ENCODE measurements at places on chromosomes 6 and 20.

DNA sequence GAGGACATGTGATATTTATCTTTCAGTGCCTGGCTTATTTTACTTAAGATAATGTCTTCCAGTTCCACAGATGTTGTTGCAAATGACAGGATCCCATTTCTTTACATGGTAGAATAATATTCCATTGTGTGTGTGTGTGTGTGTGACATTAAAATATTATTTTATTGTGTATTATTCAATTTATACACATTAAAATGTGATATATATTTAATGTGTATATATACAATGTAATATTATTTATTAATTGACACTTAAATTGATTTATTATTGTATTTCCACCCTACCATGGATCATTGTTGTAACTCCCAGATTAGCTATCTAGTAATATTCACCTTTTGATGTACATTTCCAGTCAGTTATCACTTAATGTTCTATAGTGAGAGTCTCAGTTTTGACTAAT lies 1422.5 kb upstream of the ADGRB3 start:
- DNase-seq, result no peak

DNA sequence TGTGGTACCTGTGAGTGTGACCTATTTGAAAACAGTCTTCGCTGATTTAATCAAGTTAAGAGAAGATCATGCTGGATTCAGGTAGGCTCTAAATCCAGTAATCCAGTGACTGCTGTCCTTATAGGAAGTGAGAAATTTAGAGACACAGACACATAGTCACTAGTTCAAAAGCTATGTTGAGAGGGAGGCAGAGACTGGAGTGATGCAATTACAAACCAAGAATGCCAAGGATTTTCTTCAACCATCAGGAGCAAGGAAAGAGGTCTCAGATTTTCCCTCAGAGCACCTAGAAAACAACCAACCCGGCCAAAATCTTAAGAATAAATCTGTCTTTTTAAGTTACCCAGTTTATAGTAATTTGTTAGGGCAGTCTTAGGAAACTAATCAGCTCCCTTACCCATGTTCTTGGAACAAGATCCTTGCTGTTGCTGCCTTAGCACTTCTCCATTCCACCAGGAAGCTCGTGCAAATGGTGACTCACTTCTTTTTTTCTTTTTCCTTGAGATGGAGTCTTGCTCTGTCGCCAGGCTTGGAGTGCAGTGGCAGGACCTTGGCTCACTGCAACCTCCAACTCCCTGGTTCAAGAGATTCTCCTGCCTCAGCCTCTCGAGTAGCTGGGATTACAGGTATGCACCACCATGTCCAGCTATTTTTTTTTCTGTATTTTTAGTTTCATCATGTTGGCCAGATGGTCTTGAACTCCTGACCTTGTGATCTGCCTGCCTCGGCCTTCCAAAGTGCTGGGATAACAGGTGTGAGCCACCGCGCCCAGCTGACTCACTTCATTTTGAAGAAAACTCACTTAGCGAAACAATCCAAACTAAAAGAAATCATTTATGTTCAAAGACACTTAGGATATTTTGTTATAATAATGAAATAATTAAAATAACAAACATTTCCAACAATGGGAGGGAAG lies 34.4 kb upstream of the ZNF184 start:
- DNase-seq, result no peak

DNA sequence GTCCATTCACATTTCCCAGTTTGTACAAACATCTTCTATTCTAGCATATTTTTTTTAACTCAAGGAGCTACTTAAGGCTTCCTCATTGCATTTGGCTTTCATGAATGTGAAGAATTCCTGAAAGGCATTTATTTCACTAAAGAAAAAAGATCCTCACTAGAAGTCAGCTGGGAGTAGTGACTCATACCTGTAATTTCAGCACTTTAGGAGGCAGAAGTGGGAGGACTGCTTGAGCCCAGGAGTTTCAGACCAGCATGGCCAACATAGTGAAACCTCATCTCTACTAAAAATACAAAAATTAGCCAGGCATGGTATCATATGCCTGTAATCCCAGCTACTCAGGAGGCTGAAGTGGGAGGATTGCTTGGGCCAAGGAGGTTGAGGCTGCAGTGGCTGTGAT lies 30.9 kb upstream of the XRN2 start:
- no peak for DNase-seq

DNA sequence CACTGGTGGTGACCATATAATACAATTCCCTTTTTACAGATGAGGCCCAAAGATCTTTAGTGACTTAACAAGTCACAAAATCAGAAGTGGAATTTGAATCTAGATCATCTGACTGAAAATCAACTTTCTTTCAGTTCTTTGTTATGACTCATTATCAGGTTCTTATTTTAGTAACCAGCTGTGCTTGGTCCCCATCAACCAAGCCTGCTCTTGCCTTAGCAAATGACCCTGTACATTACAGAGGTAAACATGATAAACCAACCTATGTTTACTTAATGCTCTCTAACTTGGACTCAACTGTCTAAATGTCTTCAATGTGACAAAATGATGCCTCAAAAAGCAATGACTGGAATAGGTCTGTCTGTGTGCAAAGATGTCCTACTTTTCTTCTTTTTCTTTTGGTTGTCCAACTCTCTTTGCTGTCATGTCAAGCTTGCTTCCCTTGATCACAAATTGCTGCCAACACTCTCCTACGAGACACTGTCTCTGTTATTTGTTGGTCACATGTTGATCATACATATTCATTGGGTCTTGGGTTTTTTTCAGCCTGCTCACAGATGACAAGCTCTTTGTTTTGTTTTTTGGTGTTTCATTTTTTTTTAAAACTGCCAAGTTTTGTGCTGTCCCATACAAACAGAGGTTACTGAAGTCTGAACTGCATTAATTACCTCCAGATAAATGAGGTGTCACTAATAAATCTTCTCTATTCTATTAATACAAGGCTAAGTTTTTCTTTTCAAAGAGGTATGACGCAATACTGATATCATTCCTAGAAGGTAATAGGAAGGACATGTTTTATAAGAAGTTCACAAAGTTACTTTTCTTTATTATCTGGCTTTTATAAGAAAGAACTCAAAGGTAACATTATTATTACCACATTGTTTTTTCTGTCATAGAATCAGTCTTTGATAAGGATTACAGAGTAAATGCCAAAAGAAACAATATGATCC lies 62.2 kb upstream of the PLN start:
- no peak for DNase-seq

- DNase-seq, result no peak
These were observed 931 bp upstream of the MTCL3 start for GRCh38 chr6:127520066-127520465.

GRCh38 chr6:141483598-141484061 lies 649.1 kb upstream of the GJE1 start:
- peak; percentile 4 for DNase-seq

GRCh38 chr20:53678990-53679596 lies 85.5 kb upstream of the ZNF217 start:
- no peak for DNase-seq
